ENCODE measurements at places on chromosomes 4 and X.
A peak's percentile ranks its signal among the peaks of the same experiment; 100 is the strongest.

GRCh38 chrX:55210931-55211677, 9.0 kb upstream of the PAGE5 start:
- no peak for DNase-seq

- no peak for DNase-seq
Observed at GRCh38 chrX:30215357-30215843, at the start of gene MAGEB2. TSS of gene MAGEB2 (plus strand) at chrX:30215563. CDS start at chrX:30218581, 3,018 bp downstream.

DNA sequence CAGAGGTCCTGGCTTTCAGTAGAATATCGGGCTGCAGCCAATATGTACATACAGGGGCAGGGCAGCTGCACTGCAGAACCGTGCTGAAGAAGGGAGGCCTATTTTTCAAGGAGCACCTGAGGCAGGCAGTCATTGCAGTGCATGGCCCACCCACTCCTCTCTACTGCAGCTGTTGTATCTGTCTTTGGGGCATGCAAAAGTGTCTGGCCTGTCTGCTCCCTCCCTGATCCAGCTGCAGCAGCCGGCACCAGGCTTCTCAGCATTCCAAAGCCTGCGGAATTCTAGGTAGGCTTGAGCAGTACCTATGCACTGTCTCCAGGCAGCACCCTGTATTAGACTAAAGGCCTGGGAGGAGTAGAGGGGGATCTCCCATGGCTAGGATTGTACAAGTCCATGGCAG, 415.2 kb upstream of the MAGEB16 start:
- no peak for DNase-seq

DNA sequence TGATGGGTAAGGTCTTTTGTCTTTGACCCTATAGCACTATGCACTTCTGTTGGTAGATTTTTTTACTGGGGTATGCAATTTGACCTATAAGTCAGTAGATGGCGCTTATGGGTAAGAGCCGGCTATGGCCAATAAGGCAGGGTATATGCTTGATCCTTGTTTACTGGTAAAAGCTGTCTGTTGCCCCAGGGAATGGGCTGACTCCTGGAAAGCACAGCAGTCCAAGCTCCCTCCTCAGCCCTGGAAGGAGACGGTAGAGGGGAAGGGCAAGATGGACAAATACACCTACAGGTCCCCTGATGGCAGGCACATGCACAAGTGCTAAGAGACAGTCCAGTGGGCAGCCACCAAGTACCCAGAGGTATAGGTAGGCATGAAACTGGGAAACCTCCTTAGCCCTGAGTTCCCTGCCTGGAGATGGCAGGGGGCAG, 63.7 kb downstream of the ADAMTS3 start:
- peak; percentile 39 for DNase-seq

DNA sequence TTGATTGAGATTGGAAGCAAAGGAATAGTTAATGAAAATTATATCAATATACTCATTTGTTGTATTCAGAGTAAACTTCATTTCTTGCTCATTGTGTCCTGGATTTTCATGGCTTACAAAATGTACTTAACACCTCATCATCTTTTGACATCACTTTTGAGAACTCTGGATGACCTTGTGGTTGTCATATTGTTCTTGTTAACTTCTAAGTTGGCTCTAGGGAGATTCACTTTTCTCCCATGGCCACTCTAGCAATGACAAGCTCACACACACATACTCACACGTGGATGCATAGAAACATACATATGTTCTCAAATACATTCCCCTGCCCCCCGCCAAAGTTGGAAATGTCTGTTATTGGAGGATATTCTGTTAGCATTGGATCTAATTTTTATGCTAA, 15.3 kb downstream of the PHEX start:
- DNase-seq: no peak

DNA sequence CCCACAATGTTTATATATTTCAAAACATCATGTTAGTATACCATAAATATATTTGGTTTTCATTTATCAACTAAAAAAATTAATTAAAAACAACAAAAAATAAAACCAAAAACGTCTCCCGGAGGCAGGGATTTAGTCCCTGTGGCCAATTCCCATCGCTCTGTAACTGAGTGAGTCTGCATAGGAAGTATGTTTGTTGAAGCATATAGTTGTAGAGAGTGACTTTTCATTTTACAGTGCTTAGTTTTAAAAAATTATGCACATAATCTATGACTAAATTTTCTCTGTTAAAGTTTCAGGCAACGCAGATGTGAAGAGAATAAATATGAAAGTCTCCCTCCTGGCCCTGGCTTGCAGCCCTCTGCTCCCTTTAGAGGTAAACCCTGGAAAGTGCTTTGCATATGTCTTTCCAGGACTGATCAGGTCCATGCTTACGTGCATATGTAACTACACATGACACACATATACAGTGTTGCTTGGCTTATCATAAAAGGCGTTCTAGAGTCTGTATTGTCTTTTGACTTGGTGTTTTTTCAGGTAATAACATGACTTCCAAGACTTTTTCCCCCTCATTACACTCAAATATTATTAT, 63.4 kb upstream of the SORBS2 start:
- no peak for DNase-seq

DNA sequence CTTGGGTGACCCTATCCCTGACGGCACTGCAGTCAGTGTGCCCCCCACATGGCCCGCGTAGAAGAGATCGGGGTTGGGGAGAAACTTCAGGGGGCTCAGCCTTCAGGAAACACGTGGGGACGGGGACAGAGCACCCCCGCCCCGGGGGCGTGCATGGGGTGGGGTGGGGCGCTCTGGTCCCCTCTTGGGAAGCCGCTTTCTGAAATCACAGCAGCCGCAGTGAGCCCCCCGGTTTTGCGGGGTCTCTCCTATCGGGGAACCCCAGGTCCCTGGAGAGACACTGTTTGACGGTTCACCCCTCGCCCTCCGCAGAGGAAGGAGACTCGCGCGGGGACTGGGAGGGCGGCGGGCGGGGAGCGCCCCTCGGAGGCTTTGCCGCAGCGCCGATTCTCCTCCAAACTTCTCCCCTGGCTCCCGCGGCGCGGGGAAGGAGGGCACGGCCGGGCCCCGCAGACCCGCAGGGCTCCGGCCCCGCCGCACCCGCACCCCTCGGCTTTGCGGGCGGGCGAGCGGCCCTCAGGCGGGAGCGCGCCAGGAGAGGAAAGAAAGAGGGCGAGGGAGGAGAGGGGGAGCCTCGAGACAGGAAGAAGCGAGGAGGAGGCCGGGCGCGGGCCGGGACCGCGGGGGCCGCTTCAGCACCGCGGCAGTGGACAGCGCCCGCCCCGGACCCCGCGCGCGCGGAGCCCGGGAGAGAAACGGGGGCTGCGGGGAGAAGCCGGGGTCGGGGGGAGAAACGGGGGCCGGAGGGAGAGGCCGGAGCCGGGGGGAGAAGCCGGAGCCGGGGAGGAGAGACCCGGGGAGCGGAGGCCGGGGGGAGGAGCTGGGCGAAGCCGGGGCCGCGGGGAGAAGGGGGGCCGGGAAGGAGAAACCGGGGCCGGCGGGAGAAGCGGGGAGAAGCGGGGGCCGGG, 612 bp downstream of the CPLX1 start:
- no peak for DNase-seq

- DNase-seq: peak; percentile 33
Observed at GRCh38 chrX:45842207-45842925, 641.7 kb upstream of the DIPK2B start.

DNA sequence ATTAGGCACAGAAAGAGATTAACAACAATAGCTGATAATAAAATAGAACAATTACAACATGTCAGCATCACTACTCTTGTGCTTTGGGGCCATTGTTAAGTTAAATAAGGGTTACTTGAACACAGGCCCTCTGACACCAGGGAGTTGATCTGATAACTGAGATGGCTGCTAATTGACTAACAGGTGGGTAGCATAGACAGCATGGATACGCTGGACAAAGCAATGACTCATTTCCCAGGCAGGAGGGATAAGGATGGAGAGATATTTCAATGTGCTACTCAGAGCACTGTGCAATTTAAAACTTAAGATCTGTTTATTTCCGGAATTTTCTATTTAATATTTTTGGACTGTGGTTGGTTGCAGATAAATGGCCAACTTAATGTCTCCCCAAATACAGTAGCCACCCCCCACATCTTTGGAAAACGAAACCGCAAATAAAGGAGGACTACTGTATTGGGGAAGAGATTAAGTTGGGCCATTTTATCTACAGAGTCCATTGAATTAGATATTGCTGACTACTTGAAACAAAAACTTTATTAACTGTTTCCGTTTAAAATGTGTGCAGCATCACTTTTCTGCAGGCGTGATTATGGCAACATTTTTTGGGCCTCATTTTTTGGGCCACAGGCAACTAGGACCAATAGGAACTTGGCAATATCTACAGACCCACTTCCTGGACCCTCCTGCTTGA, 200.6 kb upstream of the KLF3 start:
- DNase-seq: no peak

GRCh38 chr4:182010876-182011275, 232.3 kb upstream of the TENM3 start:
- DNase-seq: peak; percentile 5

DNA sequence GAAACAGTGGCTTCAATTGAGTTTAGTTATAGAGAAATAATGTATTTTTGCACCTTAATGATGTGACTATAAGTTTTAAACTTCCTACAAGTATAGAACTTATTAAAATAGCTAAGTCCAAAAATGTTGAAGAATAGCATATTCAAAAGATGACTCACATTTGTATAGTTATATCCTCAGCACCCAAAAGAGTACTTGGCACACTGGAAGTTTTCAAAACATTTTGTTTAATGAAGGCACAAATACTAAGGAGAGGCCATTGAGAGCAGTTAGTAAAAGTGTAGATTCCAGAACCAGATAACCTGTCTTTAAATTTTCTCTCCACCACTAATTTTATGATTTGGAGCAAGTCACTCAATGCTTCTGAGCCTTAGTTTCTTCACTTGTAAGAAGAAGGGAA, 226.9 kb upstream of the MID1 start:
- DNase-seq: peak; percentile 8

DNA sequence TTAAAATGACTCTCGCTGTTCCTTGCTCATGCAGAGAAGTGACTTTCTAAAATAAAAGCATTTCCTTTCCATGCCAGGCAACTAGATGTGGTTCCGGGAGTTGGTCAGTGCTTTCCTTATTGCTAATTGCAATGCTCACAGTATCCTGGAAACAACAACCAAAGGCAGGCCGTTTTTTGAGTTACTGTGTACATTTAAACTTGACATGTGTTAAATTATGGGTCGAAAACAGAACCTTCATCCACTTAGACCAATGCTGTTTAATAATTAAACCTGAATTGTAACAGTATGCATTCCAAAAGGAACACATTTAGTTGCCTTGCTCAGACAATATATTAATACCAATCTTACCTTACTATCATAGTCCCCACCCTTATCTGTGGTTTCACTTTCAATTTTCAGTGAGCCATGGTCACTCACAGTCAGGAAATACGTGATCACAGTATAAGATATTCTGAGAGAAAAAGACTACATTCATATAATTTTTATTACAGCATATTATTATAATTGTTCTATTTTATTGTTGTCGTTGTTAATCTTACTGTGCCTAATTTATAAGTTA, 102.6 kb downstream of the HS6ST2 start:
- DNase-seq: no peak

GRCh38 chr4:186598686-186599085, 43.3 kb upstream of the MTNR1A start:
- DNase-seq: no peak

DNA sequence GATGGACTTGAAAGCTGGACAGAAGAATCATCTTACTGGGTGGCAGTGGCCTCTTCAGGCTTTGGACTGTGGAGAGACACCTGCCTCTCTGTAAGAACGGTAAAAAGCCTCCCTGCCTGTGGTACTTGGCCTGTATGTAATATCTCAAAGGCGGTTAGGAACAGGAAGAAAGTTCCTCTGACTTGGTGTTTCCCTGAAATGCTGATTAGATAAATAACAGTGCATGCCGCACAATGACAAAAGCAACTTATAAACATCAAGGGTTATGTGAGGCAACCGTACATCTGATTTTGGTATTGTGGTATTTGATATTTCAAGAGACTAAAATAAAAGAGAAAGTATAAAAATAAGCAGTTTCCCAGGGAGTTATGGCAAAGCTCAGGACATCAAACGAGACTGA, 92.4 kb upstream of the SORBS2 start:
- DNase-seq: no peak

DNA sequence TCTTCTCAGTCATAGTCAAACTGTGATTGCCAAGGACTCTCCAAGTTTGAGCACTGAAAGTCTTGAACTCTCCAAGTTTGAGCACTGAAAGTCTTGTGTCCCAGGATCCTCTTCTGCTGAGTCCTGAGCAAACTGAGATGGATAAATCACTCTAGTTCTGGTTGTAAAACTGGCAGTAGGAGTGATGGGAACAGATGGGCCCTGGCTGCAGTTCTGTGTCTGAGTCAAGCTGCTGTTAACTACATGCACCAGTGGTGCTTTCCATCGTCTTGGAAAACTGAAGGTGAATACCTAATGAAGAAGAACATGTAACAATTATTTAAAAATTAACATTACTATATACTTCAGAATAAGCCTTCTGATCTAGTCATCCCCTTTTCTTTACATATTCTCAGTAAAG, 27.6 kb upstream of the KCNIP4 start:
- DNase-seq: no peak

- DNase-seq: peak; percentile 58
Observed at GRCh38 chr4:107913283-107913899, 18.0 kb upstream of the CYP2U1 start.

DNA sequence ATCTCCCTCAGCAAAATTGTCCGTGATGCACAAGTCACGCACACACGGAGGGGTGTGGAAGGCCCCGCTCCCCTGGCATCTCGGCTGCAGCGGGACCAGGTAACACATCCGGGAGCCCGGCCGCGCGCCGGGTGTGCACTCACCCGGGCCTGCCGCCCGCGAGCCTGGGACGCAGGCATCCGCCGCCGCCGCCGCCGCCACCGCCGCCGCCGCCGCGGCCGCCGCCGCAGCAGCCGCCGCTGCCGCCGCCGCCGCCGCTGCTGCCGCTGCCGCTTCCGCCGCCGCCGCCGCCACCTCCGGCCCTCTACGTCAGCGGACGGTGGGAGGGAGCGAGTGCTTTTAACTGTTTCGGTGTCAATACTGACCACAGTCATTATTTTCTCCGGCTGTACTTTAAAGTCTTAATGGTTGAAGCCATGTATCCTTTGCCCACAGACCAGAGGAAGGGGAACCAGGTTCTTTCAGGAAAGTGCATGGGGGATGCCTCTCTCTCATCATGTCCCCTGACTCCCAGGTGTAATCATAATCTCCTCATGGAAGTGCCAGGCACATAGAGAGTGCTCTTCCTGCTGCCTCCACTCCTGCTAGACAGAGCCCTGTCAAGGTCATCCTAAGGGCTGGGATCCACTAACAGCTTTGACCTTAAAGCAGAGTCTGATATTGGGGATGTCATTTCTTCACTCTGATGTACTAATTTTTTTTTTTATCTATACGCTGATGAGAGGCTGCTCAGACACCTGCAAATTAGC, 38.0 kb downstream of the MAGEE2 start:
- peak; percentile 0 for DNase-seq

- DNase-seq: no peak
Observed at GRCh38 chr4:1869530-1870327, 1.5 kb upstream of the NSD2 start.

DNA sequence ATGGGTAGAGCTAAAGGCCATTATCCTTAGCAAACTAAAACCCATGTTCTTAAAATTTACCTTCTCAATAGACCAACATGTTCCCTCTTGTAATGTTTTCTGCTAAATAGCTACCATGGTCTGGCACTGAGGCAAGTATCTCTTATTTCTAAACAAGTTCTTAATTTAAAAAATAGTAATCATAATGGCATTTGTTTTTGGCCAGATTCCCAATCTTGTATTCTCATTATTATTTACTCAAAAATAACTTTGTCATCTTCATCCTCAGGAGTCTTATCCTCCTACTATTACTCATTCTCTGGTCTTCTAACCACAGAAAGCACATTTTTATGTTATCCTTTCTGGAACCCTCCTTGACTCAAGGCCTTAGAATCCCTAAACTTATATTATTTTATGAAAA, 931.2 kb downstream of the CCSER1 start:
- DNase-seq: peak; percentile 58

Data from fibroblast of skin of right quadriceps (primary cell).